ENCODE measurements at places on chromosomes 6 and 20.

GRCh38 chr6:16431106-16431505 lies 192.7 kb downstream of the GMPR start:
- DNase-seq: no peak

DNA sequence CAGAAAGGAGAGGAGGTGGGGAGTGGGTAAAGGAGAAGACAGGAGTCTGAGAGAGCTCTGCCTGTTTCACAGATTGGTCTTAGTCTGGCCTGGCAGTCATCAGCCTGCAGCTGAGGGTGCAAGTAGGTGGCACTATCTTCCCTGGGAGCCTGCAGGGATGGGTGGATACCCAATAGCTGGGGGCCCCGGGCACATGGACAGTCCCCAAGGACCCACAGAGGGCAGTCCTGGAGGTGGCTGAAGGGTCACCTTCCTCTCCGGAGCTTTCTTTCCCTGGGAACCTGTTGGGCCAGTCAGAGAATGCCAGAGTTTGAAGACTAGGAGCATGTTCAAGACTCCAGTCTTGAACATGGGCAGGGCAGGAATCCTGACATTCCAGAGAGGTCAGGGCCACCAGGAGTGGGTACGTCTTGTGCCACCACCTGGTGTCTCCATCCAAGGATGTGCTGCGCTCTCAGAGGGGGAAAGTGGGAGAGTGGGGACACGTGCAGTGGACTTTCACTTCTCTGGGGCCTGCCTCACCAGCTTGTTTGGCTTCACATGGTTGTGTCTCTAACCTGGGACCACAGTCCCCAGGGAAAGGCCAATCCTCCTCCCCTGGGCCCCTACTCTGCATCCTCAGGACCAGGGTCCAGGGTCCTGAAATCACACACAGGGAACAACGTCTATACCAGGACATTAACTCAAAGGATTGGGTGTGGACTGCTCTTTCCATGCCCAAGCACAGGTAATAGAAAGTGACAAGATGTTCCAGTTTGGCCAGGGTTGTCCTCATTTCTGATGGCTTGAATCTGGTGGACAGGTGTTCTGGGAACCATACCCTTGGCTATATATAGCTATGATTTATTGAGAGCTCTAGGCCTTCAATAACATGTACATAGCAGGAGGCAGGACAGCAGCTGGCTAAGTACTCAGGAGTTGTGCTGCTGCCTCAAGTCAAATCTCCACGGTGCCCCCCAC lies 18.0 kb downstream of the AARS2 start:
- no peak for DNase-seq

GRCh38 chr6:139648430-139649000 lies 274.1 kb upstream of the CITED2 start:
- DNase-seq: no peak

DNA sequence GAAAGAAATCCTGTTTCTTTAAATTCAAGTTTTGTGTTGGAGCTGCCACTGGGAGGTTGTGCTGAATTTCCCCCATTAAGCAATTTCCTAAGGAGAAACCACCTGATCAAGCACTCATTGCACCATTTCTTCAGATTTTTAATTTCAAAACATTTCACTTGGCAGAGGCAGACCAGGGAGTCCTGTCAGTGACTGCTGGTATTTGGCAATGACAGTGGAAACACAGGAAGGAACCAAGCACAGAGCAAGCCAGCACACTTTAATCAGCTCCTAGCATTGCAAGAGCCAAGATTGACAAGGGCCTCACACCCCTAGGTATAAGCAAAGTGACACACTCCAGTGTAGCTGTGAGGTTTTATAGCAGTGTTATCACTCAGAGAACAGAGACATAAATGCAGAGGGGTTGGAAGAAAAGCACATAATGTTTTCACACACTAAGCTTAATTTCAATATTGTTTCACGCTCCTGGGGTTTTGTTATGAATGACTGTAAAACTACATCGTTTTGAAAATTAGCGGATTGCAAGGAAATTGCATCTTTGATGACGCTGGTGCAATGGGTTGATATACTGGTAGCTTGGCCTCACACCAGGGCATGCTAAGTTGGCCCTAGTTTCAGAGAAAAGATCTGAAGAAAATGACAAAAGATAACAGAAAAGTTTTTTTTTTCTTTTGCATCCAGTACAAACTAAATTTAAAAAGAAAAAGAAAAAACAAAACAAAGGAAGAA lies 768.4 kb downstream of the TFAP2A start:
- no peak for DNase-seq

- DNase-seq: no peak
These were observed 145.7 kb downstream of the RIMS1 start for GRCh38 chr6:72032086-72032485.

GRCh38 chr20:46559685-46560440 lies 9.4 kb upstream of the OCSTAMP start:
- DNase-seq: no peak

- no peak for DNase-seq
These were observed 6.7 kb downstream of the ATG5 start for GRCh38 chr6:106318851-106319250.

GRCh38 chr6:28803337-28803709 lies 120.5 kb downstream of the TRIM27 start:
- DNase-seq: no peak

GRCh38 chr6:112215488-112216284 lies 38.7 kb downstream of the LAMA4 start:
- DNase-seq: no peak

GRCh38 chr6:41066867-41067304 lies 5.3 kb downstream of the OARD1 start:
- DNase-seq: peak; percentile 40

- no peak for DNase-seq
These were observed 18.1 kb upstream of the ZBP1 start for GRCh38 chr20:57638173-57638894.

GRCh38 chr20:56605261-56605996 lies 23.7 kb upstream of the TFAP2C start:
- no peak for DNase-seq

- no peak for DNase-seq
These were observed 37.3 kb upstream of the TOP1 start for GRCh38 chr20:40991181-40991889.

DNA sequence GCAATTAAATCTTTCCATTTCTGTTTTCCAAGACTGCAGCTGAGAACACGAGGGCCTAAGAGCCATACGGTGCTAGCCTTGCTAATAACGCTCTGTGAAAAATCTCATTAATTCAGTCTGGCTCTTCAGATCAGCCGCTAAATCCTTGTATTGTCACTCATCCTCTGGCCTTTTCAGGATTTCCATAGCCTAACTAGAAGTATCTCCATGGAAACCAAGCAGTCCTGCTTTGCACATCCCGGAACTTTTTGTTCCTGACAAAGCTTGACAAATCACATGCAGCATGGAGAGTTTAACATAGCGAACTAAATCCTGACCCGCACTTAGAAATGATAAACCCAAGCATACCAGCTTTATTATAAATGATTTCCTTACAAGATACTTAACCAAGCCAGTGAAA lies 383.7 kb downstream of the CD83 start:
- no peak for DNase-seq

GRCh38 chr6:21227486-21227885 lies 366.1 kb upstream of the SOX4 start:
- no peak for DNase-seq

DNA sequence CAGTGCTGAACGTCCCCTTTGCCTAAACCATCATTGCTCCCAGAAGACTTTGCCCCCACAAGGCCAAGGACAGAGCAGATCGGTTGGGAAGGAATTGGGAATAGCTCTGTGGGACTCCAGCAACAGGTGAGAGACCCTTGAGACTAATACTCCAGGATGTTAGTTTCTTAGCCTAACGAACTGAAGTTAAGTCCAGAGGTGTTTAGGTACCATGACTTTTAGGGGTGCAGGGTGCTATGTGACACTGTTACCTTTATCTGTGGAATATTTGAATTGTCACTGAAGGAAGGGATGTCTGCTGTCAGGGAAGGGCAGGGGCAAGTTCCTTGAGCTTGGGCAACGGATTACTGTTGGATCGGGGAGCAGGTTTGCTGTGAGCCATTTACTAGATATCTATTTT lies 1.9 kb downstream of the BLCAP start:
- DNase-seq: no peak

GRCh38 chr6:1311400-1312202 lies at the start of gene FOXQ1:
TSS of gene FOXQ1 (plus strand) at chr6:1312098. CDS start at chr6:1312705, 607 bp downstream.
- DNase-seq: peak; percentile 2

GRCh38 chr20:53383916-53384315 lies 209.7 kb downstream of the ZNF217 start:
- no peak for DNase-seq

DNA sequence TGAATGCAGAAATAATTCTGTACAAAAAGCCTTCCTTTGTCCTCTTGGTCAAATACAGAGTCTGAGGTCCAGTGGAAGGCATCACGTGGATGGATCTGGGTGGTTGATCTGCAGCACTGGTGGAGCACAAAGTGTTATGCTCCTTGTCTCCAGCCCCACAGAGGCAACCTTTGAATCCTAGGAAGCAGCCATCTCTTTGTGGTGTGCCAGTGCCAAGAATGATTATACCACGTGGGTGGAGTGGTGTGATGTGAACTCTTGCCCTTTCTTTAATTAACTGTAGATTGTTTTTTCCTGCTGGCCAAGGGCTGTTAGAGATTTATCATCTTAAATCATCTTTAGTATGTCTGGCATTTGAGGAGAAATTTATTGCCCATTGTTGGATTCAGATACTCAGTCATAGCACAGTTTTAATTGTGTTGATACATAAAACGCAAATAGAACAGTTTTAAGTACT lies 31.1 kb downstream of the NCOA7 start:
- no peak for DNase-seq

GRCh38 chr20:20894280-20894679 lies 181.8 kb upstream of the RALGAPA2 start:
- peak; percentile 51 for DNase-seq

DNA sequence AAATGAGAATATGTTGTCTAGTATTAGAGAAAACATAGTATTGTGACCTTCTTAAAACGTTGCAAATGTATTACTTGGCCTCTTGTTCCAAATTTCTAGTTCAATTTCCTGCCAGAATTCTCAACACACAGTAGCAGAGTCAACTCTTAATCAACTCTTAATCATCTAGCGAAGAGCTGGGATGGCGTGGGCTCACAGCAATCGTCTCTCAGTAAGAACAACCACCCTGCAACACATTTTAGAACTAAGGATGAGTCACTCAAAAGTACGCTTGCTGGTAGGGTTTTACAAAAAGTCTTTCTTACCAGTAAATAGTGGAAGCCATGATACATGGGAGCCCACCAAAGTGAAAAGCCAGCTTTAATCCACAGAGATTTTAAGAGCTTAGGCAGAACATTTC lies 24.6 kb downstream of the GPR6 start:
- DNase-seq: no peak

GRCh38 chr6:2528156-2528555 lies 222.6 kb downstream of the MYLK4 start:
- no peak for DNase-seq
